Adipocyte (in vitro differentiated cells): ENCODE measurements at places on chromosomes 6 and 20.
A peak's percentile ranks its signal among the peaks of the same experiment; 100 is the strongest.

DNA sequence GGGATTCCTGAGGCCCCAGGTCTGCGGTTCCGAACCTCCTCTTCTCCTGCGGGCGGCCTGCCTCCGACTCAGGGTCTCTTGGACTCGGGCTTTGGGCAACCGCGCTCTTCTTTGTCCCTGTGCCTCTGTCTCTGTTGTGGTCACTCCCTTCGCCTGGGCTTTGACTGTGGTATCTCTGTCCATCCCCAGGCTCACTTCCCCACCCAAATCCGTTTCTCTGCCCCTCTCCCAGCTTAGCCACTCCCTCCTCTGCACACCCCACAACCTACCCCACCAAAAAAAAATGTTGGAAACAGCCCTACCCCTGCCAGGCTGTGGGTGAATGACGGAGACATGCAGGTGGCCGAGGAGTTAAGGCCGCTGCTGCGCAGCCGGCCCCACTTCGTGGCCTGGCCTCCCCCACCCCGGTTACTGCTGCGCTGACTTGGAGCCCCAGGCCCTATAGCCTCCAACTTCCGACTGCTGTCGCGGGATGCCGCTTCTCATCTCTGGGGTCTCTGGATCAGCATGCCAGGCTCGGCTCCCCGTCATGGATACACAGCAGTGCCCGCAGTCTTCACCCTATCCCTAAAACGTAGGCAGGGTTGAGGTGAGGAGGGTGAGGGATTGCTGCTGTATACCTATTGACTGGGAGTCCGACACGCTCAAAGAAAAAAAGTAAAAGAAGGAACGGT, 2.7 kb upstream of the MAFB start:
- no peak for DNase-seq

- peak; percentile 62 for DNase-seq
Observed at GRCh38 chr6:56311061-56311460, 63.7 kb upstream of the COL21A1 start.

DNA sequence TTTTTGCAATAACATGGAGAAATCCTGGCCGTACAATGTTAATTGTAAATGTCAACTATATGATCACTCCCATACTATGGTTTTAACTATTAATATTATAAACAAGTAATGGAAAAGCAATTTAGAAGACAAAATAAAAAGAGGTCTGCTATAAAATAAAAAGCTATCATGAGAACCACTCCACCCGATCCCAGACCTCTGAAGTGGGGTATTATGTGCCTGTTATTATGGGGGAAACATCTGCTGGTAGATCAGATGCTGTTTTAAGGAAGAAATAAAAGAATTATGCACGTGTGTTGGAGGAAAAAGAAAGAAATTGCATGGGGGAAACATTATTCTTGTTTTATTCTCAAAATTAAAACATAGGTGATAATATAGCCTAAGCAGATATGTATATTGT, 615.7 kb upstream of the ARID1B start:
- DNase-seq = no peak

- peak; percentile 48 for DNase-seq
Observed at GRCh38 chr20:48339190-48339985, 488.4 kb downstream of the PREX1 start.

GRCh38 chr6:133291671-133292070, 50.5 kb downstream of the EYA4 start:
- peak; percentile 55 for DNase-seq

DNA sequence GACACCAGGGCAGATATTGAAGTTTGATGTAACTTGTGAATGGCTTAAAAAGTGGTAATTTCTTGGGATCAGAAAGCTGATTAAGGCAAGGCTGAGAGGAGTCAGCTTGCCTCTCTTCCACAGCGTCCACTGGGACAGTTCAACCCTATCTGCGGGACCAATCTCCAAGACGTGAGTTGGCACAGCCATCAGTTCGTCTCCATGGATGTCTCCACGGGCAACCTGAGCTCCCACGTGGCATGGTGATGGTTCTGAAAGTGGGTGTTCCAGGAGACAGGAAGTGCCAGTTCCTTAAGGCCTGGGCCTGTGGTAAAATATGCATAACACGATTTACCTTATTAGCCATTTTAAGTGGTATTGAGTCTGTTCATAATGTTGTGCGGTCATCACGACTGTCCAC, 67.9 kb upstream of the BHLHE23 start:
- no peak for DNase-seq

- DNase-seq = no peak
Observed at GRCh38 chr6:5529015-5529414, 267.7 kb downstream of the FARS2 start.

DNA sequence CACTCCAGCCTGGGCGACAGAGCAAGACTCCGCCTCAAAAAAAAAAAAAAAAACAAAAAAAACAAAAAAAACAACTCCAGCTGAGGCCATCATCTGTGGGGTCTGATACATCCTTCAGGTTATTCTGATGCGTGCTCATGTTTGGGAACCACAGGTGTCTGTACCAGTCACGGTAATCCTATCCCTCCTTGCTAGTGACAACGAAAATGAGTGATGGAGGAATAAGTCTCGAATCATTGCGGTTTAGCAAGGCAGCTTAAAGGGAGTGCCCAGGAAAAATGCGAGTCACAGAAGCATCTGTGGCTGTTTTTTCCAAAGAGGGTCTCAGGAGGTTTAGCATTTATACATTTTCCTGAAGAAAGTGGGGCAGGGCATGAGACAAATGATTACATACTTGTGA, 48.8 kb downstream of the MCUR1 start:
- peak; percentile 30 for DNase-seq

DNA sequence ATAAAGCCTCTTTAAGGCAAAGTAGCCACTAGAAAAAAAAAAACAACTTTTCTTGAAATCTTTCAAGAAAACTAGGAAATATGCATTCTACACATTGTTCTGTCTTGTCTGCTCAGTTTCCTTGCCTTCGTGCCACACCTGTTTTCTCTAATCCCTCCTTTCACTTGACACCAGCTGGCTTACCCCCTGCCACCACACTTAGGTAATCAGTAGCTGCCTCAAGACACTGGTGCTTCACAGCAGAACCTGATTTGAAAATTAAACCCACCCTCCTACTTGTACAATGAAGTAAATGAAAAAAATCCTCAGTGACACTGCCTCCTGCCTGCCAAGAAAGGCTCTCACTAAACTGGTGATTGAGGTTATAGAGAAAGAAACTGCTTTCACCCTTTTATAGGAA, 45.8 kb upstream of the SCML4 start:
- no peak for DNase-seq

GRCh38 chr6:165729307-165729936, 66.4 kb upstream of the PDE10A start:
- DNase-seq = peak; percentile 1

GRCh38 chr6:90368601-90369000, 72.0 kb upstream of the BACH2 start:
- DNase-seq = peak; percentile 44

DNA sequence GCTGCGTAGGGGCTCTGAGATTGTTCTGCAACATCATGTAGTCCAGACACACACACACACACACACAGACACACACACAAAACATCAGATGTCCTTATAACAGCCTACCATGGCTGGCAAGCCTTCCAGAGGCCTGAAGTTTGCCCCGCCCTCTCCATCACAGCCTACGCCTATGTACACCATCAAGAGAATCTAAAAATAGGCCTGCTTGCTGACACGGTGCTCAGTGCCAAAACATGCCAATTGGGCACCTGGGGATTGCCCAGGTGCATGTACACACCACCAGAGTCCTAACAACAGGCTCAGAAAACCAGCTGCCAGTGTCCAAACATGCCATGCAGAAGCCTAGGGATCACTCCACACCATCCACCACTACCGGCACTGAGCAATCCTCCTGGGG, 391.7 kb upstream of the SPTLC3 start:
- no peak for DNase-seq

DNA sequence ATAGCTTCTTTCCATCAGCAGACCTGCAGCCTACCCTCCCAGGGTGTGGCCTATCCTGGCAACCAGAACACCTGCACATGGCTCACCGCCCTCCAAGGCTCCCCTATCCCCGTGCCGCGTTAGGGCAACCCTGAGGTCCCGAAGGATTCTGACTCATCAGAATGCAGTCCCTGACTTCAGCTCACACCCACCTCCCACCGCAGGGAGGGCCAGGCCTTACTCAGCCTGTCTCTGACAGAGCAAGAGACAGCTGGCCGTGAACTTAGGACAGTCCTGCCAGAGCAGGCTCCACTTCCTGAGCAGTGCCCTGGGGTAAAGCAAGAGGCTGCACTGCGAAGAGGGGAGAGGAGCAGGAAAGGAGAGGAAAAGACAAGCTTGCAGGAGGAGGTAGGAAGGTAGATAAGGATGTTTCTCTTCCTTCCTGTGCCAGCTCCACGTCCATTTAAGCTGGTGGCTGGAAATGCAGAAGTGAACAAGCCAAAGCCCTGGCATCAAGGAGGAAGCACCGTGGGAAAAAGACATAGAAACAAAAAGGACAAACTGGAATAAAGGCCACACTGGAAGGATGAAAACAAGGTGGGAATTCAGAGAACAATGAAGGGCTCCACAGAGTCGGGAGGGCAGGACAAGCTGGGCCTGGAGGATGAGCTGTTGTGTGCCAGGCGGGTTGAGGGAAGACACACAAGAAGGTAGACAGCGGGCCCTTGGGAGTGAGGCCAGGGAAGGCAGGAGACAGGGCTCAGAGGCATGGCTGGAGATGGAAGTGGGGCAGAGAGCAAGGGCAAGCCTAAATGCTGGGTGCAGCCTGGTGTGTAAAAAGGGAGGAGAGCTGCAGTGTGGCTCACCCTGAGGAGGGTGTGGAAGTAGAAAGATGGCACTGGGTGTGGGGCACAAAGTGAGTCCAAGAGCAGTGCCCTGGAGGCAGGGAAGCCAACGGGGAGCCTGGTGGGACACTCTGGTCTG, 102.7 kb downstream of the SLC23A2 start:
- DNase-seq = peak; percentile 31

GRCh38 chr20:63961664-63962425, 5.6 kb upstream of the UCKL1 start:
- DNase-seq = no peak

GRCh38 chr20:58682656-58683531, 9.7 kb upstream of the NPEPL1 start:
- no peak for DNase-seq

GRCh38 chr6:56048601-56049000, 173.2 kb upstream of the BMP5 start:
- DNase-seq = no peak

DNA sequence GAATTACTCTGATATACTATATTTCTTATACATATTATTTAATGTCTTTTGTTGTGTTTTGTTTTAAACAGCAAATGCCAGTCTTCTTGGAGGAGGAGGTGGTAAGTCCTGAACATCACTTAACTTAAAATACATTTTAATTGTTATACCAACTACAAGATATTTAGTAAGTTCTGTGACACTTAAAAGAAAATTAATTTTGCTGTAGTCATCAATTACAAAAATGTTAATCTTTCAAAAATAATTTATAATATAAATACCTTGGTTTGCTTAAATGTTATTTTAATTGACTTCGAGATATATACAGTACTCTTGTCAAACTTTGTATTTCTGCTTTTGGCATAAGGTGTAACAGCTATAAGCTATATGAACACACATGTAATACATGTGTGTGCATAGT, 156.0 kb upstream of the FLRT3 start:
- no peak for DNase-seq

DNA sequence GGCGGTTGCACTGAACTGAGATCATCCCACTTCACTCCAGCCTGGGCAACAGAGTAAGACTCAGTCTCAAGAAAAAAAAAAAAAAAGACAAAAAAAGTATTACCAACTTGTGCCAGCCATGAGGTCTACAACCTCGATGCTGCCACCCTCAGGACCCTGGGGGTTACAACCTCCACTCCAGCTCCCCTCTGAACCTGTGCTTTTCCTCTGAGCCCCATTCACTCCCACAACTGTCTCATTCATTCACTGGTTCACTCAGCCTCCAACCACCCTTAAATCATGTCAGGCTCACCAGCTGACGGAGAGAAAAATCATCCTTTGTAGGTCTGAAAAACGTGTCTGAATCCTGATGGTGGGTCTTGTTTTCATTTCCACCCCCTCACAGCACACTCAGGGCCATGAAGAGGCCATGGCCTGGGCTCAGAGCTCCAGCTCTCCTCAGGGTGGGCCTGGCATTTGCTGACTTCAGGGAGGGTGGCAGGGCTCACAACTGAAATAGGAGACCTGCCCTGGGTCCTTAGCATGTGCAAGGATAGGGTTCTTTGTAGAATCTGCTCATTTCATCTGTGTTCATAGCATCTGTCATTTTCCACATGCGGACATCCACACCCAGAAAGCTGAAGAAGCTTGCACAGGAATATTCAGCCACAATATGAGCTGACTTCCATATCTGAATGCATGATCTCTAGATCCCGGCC, 1.9 kb upstream of the ULBP1 start:
- no peak for DNase-seq

DNA sequence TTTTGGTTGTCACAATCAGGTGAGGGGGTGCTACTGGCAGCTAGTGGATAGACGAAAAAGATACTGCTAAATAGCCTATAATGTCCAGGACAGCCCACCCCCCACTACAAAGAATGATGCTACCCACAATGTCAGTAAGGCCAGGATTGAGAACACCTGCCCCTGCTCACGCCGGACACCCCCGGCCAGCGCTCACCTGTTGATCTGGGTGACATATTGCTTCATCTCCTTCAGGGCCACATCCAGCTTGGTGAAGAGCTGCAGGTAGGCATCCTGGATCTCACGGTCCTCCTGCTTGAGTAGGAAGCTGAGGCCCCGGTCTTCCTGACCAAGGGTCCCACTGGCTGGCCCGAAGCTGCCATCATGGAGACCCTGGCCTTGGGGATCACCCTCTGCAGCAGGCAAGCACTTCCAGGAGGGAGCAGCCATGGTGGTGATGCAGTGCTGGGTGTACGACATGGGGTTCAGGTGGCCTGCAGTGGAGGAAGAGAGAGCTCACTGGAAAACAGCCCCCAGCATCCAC, 178.6 kb downstream of the PREX1 start:
- no peak for DNase-seq

DNA sequence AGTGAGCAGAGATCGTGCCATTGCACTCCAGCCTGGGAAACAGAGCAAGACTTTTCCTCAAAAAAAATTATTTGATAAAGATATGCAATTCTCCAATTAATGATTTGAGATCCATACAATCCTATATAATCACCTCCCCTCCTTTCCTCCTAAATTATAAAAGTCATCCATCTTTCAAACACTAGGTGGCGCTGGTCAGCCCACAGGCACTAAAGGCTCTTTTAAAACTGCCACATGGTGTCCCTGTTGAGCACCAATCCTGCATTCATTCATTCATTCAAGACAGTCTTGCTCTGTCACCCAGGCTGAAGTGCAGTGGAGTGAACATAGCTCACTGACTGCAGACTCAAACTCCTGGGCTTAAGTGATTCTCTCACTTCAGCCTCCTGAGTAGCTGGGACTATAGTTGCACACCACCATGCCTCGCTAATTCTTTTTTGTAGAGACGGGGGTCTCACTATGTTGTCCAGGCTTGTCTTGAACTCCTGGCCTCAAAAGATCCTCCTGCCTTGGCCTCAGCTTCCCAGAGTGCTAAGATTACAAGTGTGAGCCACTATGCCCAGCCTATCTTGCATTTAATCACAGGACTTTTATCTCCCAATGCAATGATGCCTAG, 58.7 kb upstream of the SLC2A12 start:
- peak; percentile 83 for DNase-seq

- peak; percentile 34 for DNase-seq
Observed at GRCh38 chr6:100152201-100152600, 158.2 kb upstream of the MCHR2 start.

GRCh38 chr20:45450097-45450818, 19.3 kb upstream of the WFDC2 start:
- peak; percentile 69 for DNase-seq
